ENCODE measurements at places on chromosomes 16 and 17.

DNA sequence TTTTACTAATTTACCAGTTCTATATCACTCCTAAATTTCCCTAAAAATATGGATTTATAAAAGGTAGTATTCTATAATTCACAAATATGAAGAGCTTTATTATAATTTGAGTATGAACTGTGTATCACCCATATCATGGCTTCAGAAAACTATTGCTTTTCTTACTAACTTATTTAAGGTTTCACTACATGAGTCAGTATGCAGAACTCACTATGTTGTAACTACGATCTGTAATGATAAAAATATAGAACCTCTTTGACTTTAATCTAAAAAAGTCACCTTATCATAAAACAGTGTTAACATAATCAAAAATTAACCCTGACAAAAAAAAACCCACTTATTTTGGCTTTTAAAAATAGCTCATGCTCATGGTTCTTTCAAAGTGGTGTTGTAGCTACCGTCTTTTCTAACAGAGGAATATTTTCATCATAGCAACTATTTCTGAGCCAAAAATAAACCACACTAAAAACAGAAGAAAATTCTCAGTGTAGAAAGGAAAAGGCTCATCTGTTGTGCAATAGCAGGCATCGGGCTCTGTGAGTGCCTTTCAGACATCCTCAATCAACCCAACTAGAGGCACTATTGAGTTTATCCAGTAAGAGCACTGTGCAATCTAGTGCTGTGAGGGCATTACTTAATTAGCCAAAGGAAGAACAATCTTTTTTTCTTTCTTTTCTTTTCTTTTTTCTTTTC is 42.1 kb downstream of the ITGAM start:
- DNase-seq = peak; percentile 21

DNA sequence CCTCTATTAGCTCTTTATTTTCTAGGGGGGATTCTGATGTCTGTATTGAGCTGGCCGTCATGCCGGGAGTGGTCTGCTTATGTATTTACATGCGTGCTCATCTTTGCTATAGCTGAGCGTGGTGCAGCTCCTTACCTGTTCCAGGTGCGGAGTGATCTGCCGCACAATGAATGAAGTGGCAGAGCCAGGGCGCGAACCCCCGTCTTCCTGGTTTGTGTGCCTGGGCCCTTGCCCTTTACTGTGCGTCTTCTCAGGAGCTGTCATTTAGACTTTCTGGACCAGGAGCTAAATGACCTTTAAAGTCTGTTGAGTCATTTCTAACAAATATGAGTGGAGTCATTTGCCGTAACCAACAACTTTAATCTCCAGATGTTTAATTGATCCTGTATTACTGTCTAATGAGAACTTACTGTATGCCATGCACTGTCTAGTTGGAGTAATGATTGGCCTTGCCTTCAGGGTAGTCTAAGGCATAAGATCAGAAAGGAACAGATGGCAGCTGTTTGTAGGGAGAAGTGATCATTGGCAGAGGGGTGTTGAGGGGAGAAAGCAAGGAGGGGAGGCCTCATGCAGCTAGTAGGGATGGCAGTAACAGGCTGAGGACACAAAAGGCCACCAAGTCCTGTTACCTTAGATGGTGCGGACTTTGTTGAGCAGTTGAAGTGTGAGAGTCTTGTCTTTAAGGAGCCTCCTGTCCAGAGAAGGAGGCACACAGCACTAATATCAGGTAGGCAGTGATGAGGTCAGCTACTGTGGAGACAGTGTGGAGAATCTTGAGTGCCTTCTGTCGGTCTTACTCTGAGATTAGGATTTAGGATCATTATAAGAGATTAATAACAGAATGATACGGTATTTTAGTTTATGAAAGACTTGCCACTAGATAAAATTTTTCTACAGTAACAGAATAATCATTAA is 53.9 kb downstream of the USP10 start:
- no peak for DNase-seq

GRCh38 chr17:39716879-39717536 is 13.3 kb downstream of the MIEN1 start:
- no peak for DNase-seq

DNA sequence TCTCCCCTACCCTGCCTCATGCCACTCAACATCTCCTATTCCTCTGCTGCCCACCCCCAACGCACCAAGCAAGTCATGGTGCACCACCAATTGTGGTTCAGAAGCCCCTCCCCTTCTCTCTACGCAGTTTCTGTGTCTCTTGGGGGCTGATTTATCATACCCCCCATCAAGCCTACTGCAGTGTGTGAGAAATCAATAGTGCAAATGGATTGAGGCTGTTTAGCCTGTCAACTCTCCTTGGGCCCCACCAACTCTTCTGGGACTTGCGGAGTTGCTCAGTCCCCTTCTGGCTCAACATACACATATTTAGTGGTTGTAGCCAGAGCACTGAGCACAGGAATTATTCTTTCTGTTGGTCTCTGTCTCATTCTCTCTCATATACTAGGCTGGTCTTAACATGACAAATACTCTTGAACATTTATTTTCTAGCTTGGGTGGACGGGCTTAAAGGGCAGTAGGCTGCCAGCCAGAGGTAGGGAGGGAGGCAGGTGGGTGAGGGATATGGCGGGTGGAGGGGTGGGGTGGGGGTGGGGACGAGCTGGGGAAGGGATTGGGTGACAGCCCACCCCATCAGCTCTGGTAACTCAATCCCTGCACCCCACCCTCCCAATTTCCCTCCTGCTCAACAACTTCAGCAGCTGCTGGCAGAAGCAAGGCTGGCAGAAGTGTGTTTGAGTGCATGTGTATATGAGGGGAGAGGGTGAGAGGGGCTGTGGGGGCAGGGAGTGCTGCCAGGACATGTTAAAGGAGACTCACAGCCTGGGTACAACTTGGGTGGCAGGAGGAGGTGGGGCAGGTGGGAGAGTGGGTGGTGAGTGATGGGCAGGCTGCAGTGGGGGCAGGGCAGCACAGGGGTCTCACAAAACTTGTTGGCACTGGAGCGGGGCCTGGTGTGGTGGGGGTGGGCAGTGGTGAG is 4.9 kb downstream of the RARA start:
- no peak for DNase-seq

Data from CD4-positive, alpha-beta T cell treated with Interleukin-21 for 1 hour (primary cell).